ENCODE measurements at places on chromosomes 1 and 21.

- DNase-seq, result no peak
Measured at GRCh38 chr1:245512980-245513578, 358.3 kb downstream of the KIF26B start.

DNA sequence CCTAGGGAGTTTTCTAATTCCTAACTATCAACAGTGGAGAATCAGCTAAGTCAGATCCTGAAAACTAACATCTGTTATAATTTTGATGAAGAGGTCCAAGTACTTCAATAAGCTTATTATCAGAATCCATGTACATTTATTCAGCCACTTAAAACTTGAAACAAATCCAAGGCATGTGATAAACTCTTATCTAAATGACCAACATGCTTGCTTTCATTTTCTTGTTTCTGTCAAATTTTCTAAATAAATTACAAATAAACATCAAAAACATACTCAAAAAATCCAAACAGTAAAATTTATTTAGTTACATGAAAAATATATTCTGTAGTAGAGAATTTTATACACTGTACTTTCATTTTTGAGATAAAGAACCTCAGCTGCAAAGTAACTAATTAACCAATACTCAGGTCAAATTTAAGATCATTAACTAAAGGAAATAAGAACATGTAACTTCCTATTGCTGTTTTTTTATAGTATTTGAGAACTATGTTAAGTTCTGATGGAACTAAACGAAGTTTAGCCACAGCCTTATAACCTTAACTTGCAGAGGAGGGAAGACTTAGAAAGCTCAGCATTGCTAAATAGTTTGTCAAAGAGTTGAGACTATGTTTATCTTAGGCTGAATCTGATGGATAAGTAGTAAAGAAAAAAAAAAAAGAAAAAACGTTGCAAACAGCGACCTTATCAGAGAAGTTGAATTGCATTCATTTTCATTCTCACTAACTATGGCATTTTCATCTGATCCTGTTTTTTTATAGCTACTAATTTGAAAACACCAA is 44.9 kb downstream of the SYNJ1 start:
- no peak for DNase-seq

DNA sequence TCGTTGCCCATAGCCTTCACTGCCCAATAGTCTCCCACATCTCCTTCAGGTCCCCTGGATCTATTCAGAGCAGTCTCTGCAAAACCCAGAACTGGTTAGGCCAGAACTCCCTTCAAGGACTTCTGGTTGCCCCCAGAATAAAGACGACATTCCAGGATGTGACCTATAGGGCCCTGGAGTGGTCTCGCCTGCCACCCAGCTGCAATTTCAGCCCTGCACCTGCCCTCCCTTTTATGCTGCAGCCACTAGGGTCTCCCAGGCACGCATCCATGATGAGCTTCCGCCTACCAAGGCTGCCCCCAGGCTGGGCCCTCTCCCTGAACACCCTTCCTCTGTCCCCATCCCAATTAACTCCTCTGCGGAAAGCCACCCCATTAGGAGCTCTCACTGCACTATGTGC is 7.2 kb upstream of the TSPEAR start:
- DNase-seq, result no peak

GRCh38 chr1:169630006-169630405 is at the start of gene SELP:
TSS of gene SELP (minus strand) at chr1:169630124. CDS start at chr1:169630074, 50 bp downstream.
- DNase-seq, result no peak

DNA sequence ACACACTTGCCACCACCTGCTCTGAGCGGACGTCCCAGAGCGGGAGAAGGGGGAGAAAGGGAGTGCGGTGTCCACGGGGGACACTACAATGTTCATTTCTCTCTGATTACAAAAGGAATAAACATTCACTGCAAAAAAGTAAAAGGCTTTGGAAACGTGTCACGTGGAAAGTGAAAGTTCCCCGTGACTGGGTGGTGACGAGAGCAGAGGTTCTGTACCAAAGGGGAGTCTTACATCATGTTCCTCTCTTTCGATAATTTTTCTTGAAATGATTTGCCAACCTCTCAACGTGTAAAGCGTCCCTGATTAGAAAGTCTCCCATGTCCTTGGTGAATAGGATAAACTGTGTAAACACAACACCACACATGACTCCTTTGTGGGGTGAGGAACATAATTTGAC is 22.0 kb upstream of the PRDM15 start:
- DNase-seq, result no peak

DNA sequence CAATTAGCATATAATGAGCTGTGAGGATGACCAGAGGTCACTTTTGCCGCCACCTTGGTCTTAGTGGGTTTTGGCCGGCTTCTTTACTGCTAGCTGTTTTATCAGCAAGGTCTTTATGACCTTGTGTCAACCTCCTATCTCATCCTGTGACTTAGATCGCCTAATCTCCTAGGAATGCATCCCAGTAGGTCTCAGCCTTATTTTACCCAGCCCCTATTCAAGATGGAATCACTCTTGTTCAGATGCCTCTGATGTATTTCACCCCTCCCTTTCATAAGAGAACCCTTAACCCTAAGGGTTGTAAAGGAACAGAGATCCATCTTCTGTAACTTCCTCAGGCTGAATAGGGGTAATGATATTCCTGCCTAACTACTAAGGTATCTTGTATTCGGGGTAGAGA is 58.9 kb upstream of the PALMD start:
- no peak for DNase-seq

- no peak for DNase-seq
Measured at GRCh38 chr1:182394055-182394775, 2.6 kb upstream of the GLUL start.

GRCh38 chr1:166282391-166283137 is 115.8 kb upstream of the FAM78B start:
- no peak for DNase-seq

DNA sequence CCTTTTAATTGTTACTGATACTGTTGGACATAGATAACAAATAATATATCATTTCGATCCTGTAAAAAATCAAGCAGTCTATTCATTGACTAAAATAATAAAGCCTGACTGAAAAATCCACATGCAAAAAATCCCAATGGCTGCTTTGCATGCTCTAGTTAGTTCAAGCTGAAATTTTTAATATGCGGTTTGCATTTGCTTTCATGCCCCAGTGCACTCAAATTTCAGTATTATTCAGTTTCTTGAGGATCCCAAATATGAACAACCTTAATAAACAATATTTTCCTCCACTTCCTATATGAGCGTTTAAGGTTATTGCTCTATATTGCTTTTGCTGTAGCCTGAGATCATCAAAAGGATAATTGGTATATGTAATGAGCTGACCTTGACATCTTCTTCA is 75.1 kb upstream of the DPH5 start:
- no peak for DNase-seq

DNA sequence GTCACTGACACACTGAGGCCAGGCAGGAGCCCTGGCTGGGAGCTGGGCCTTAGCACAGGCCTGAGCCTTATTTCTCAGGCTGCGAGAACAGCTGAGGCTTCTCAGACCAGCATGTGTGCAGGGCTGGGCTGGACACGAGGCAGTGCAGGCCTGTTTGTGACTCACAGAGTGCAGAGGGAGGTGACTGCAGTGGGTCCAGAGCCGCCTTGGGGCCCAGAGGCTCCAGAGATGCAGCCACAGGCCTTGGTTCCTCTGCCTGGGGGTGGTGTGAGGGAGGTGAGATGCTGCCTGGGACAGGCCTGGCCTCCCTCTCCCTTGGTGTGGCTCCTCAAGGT is 61.2 kb upstream of the ETV3 start:
- no peak for DNase-seq

- DNase-seq, result no peak
Measured at GRCh38 chr1:11286735-11287410, 13.9 kb downstream of the UBIAD1 start.

GRCh38 chr1:147241934-147242448 is 493 bp upstream of the CHD1L start:
- no peak for DNase-seq

DNA sequence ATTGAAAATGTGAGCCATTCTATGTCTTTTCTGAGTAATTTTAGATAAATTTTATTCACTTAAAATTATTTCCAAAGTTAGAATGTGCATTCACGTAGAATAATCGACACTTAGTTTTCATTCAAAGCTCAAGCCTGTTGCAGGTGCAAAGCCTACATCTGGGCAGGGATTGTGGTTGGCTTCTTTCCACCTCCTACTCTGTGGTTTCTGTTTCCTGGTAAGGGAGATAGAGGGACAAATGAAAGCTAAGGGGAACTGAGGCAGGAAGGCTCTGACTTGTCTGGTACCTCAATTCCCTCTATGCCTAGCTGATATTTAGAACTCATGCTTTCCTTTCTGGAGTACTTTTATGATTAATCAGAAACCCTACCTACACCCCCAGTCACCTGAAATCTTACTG is 251.2 kb upstream of the DPYD start:
- DNase-seq, result no peak

- no peak for DNase-seq
Measured at GRCh38 chr1:20665726-20666125, 4.6 kb upstream of the DDOST start.

DNA sequence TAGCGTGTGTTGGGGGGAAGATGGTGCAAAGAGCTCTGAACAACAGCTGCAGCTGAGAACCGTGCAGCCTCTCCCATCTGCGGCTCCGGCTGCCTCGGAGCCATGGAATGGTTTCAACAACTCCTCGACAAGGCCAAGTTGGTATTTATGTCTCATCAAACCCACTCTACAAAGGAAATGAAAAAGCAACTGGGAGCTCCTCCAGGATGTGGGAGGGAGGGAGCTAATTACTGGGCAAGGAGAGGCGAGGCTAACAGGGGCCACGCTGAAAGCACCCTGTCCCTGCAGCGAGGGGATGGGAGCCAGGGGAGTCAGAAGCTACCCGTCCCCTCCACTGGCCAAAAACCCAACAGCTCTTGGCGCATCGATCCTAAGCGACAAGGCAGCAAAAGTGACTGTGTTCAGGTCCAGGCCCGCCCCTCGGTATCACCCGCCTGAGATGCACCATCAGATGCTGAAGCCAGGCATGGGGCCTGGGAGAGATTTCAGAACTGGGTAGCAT is 63.1 kb downstream of the ACOT7 start:
- no peak for DNase-seq

DNA sequence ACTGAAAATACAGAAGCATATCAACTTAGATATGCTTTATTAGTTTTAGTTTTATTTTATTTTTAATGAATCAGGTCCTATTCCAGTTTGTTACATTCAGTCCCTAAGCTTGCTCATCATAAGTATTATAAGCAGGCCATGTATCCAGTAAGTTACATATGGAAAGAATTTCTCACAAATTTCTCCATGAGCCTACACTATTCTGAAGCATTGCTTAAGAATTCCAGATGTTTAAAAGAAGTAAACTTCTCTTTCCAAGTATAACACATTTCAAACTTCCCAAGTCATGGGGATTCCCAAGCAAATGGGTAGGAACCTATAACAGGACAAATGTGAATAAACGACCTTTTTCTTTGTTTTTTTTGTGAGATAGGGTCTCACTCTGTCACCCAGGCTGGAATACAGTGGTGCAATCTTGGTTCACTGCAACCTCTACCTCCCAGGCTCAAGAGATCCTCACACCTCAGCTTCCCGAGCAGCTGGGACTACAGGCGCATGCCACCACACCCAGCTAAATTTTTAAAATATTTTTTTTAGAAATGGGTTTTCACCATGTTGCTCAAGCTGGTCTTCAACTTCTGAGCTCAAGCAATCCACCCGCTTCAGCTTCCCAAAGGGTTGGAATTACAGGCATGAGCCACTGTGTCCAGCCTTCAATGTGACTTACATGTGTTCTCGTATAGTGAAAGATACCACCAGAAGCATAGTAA is 39.0 kb downstream of the ST7L start:
- no peak for DNase-seq

DNA sequence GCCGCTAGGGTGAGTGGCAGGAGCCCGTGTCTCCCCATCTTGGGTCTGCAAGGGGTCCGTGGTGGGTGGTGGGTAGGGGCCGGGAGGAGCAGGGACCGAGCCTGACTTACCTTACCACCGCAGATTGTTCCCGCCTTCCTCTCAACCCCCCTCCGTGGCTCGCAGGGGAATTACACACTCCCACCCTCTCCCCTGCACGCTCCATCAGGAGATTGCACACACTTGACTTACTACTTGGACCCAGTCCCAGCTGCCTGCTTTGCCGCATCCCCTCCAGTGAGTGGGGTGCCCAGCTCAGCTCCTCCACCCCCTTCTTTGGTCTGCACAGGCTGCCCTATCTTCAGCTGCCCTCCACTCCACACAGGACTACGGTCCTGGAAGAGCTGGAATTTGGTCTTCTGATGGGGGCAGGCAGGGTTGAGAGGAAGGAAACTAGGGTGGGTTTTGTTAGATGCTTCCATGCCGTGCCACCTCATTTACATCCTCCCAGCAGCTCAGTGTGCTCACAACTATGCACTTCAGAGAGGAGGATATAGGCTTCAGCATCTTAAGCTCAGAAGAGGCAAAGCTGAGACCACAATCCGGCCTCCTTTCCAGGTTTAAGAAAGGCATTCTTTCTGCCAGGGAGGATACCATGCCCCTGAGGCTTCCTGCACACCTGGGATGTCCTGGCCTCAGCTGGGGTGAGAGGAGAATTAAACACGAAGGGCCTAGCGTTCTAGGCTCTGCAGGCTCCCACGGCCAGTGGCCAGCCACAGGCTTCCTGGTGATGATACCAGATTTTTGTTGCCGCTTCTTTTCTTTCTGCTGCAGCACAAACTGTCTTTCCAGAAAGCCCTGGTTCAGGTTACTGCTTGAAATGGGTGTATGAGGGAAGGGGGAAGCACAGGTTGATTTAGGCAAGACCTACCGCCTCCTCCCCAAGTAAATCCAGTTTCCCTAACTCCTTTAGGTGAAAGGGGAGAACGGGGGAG is 2.3 kb downstream of the KCNC4 start:
- DNase-seq, result no peak

- no peak for DNase-seq
Measured at GRCh38 chr1:220483700-220484099, 44.2 kb upstream of the MARK1 start.

- no peak for DNase-seq
Measured at GRCh38 chr1:116357487-116357886, 15.6 kb upstream of the ATP1A1 start.

- DNase-seq, result no peak
Measured at GRCh38 chr1:106793651-106794050, 262.8 kb upstream of the PRMT6 start.

DNA sequence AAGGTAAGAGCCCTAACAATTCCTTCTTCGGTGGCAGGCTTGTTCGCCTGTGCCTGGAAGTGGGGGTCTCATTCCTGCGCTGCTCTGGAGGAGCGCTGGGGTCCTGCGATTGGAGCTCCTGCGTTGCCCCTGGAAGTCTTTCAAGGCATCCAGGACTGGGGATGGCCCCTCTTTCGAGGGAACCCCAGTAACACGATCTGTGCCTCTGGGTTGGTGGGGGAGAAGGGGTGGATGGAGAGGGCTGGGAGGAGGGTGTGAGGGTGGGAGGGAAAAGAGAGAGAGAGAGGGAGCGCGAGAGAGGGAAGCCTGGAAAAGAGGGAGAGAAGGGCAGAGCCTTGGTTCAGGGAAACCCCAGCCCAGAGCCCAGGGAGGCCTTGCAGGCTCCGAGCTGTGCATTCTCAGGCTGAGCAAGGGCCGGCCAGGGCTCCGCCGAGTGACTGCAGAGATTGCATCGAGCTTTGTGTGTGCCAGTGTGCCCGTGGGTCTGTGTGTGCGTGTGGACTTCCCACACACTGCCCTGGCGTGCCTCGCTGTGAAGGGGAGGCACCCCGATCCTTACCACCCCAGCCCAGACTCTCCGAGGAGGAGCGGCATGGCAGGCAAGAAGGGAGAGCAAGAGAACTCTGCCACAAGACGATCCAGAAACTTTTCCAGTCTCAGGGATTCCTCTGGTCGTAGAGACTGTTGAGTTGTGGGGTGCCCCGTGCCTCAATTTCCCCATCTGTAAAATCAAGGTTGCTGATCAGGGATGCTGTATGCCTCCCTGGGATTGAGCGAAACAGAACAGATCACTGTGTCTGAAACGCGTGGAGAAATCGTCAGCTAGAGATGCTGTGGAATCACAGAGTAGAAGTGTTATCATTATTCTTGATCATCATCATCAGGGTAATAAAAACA is 619 bp downstream of the BCL9 start:
- DNase-seq, result no peak
